Cardiac septum (tissue), 1 donor: ENCODE measurements at places on chromosomes 12 and 14. TPM values are rescaled to one million over a fixed set of nuclear protein-coding genes. Genes with fewer than 3 reads are reported as not detected.
A peak's percentile ranks its signal among the peaks of the same experiment; 100 is the strongest.

- no peak for DNase-seq
Measured at GRCh38 chr12:104494793-104495158, 38.0 kb downstream of the CHST11 start.

Gene DNAJC22
- 0.70 TPM for total RNA-seq

DNA sequence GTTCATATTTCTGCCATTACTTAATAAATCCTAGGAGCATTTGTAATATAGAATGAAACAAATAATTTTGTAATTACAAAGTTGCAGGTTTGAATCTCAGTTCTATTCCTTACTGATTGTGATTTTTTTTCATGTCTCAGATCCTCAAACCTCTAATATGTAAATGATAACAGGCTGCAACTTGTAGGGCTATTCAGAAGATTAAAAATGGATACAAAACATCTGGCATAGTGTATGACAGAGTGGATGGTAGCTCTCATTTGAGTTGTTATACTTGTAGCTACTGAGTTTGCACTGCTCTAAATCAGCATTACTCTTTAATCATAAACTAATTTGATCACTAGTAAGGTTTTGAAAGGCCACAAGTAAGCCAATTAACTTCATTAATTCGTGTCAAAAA, 406.3 kb upstream of the MGAT4C start:
- DNase-seq = no peak

Gene KLHL33
- total RNA-seq = 0.35 TPM

DNA sequence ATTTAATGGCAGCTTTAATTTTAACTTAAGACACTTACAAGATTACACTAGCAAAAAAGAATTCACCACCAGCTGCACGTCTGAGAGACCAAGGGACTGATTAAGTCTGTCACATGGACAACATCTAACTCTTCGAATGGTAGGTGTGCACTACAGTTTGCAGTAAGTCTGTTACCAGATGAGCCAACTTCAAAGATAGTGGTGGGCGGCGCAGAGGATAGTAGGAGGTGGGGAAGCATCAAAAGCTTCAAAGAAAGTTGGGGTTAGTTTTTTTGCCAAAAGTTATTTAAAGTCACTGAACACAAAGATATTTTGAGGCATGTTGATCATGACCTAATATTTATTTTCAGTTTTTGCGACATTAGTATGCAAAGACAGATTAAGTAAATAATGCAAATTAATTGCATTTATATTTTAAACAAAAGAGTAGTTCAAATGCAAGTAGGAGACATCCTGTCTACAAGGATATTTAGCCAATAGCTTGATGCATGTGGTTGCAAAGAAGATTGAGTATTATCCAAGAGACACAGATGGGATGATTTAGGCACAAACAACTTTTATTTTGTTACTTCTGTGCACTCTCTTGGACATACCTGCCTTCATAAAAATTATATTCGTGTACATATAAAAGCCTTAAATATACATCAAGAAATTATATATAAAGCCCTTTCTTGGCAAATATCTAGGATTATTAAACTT, 327.7 kb downstream of the BMP4 start:
- DNase-seq = no peak

DNA sequence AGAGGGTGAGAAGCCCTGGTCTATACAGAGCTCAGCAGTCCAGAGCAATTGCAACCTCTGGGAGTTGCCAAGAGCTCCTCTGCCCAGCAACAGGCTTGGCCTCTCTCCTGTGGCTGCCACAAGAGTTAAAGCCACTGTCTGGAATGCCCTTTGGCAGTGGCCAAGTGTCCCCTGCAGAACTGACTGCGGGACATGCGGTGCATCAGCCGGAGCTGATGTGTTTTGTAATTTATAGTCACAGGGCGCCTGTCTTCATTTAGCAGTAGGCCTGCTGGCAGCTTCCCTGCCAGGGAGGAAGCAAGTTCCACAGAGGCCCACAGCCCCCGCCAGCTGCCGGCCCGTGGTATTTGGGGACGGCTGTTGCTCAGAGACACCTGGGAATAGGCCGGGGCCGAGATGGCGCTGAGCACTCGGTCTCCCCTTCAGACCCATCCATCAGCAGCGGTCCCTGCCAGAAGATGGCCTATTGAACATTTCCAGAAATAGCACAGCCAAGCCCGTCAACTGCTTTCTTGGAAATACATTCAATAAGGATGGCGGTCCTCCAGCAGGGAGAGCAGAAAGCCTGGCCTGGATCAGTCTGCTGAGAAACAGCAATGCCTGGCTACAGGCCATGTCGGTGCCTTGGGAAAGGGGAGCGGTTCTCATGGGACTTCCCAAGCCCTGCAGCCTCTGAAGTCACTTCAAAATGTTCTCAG, 217.4 kb downstream of the CRADD start:
- DNase-seq = peak; percentile 92

Gene TDRD9
- 3.3 TPM for total RNA-seq

Gene JDP2
- total RNA-seq = 13.4 TPM

Gene LRP1
- total RNA-seq = 103 TPM

DNA sequence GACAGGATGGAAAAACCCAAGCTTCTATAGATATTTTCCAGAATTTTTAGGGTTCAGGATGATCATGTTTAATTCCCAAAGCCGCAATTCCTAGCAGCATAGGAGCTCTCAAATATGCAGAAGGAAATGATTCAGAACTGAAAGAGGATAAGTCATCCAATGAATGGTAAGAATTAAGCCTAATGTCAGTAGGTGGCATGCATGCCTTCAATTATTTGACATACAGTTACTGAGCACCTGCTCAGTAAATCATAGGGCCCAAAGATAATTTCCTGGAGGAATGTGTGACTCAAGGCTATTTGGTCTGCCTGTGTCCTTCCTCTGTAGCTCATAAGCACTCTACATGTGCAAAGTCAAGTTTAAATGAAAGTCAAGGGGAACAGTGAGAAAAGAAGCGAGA, 116.8 kb upstream of the SLC38A4 start:
- no peak for DNase-seq

DNA sequence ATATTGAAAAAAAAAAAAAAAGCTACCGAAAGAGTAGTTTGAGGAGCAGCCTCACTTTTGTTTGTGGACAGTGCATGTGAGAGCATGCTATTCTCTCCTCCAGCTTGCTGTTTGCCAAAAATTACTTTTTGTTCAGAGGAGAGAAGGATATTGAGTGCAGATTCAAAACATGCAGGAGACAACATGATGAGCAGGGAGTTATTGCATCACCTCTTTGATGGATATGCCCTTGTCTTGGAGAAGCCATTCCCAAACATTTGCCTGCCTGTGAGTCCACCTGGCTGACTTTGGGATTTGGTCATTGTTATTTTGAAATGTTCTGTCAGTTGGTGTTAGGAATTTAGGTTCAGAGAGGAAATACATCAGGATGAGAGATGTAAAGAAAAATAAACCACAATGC, 2.4 kb downstream of the C12orf75 start:
- no peak for DNase-seq

DNA sequence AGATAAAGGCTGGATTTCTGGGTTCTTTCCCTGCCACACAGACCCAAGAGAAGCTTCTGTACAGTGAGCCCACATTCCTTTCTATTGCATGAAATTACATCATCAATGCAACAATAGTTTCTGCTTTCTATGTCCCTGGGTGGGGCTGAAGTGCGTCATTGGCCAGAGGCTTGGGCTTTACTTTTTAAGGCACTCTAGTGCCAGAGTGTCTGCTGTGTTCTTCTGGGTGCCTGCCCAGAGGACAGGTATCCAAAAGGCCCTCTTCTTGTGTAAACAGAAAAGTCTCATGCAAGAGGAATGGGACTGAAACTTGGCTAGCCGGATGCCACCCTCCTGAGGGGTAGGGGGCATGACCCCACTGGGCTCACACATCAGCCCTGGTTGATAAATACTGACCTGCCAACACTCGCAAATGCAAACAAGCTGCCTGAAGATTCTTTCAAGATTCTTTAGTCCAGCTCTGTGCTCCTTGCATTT, 5.9 kb downstream of the KRT86 start:
- DNase-seq = peak; percentile 46

Gene ITFG2
- total RNA-seq = 13.9 TPM

DNA sequence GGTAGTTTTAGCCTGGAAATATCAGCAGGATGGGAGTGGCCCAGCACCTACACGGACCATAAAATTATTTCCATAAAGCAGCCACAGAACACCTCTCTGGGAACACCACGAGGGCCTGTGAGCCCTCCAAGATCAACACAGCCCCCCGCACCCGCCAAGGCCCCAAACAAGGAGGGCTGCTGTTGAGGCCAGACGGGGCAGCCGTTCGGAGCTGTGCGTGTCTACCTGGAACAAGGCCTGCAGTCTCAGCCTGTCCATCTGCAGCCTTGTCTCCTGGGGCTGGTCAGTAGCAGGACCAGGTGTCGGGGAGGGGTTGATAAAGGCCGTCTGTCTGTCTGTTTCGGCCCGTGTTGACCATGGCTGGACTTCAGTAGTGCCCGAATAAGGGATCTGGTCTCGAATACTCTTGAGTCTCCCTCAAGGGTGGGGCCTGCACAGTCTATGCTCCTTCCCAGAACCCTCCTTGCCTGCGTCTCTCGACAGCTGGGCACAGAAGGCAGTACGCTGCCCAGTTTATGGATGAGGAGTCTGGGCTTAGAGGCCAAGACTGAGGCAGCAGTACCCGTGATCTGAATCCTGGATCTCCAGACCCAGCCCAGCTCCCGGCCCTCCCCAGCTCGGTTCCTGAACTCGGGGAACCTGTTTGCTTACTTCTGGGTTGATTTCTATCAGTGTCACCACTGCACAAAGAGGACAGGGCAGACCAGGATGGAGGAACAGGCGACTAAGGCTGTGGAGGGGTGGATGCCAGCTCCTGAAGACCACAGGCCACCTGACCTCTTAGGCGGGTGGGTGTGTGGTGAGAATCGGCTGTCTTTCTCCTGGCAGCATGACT, 23.1 kb upstream of the DLK1 start:
- no peak for DNase-seq

Gene SLC5A8
- not detected for total RNA-seq

Gene PAH
- total RNA-seq = not detected

Gene CIT
- total RNA-seq = 0.86 TPM

Gene CSRP2
- 15.7 TPM for total RNA-seq

- no peak for DNase-seq
Measured at GRCh38 chr14:24273422-24273998, 2.1 kb upstream of the RABGGTA start.

Gene TAS2R14
- 1.3 TPM for total RNA-seq

Gene C1QL4
- not detected for total RNA-seq

Gene TMEM179
- 0.89 TPM for total RNA-seq

DNA sequence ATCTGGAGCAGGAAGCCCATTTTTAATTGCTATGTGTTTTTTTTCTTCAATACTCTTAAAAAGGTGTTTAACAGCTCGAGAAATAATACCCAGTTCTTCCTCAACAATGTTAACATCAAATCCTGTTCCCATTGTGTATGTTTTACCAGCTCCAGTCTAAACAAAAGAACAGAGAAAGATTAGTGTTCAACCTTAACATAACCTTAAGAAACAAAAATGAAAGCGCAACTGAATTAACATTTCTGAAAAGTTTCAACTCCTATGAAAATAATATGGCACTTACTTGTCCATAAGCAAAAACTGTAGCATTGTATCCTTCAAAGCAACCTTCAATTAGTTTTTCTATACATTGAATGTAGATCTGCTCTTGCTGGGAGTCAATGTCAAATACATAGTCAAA, 73.2 kb downstream of the KIF21A start:
- DNase-seq = no peak

DNA sequence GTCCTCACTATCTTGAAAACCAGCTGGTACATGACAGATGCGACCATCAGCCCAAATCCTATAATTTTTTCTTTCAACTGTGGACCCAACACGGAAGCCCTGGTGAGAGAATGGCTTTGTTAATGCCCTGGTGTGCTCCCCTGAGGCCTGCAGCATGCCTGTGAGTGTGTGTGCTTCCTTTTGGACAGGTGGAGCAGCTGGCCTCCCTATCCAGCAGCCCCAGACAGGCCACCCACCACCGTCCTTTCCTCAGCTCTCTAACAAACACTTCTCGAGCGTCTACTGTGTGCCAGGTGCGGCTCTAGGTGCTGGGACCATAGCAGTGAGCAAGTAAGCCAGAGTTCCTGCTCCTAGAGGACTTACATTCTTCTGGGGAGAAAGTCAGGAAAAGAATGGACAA, 78.9 kb upstream of the GZMB start:
- DNase-seq = no peak

- DNase-seq = no peak
Measured at GRCh38 chr12:96889273-96889933, 17.7 kb upstream of the NEDD1 start.

Gene CCDC38
- not detected for total RNA-seq

GRCh38 chr12:110930348-110931314, 10.3 kb upstream of the MYL2 start:
- DNase-seq = no peak

DNA sequence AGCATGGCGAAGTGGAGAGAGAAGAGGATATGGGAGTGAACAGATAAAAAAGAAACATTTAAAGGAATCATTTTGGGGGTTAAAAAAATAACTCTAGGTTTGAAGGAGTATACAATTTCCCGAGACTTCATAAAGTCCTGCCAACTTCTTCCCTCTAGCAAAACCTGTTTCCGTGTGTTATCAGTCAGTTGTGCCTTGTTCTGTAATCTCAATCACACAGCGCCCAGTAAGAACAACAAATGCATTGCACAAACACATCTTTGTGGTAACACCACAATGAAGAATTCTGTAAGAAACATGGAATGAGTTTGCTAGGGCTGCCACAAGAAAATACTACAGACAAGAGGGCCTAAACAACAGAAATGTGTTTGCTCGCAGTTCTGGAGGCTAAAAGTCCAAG, 144.7 kb upstream of the FUT8 start:
- no peak for DNase-seq

Gene MED13L
- total RNA-seq = 74.5 TPM

Gene NOVA1
- 4.4 TPM for total RNA-seq

GRCh38 chr14:105447651-105448640, 26.7 kb upstream of the CRIP2 start:
- DNase-seq = no peak

Gene PTCSC3
- total RNA-seq = not detected

Gene GUCY2C
- total RNA-seq = not detected

DNA sequence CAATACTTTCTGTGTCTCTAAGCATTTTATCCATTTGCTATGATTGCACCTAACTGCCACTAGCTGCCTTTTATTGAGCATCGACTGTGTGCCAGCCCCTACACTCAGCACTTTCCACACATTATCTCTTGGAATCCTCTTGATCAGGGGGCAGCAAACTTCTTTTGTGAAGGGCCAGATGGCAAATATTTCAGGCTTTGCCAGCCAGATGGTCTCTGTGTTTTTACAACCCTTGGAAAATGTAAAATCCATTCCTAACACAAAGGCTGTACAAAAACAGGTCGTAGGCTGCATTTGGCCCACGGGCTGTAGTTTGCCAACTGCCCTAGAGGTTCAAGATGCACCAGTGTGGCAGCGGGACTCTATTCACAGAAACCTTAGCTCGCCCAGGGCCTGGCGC, 19.5 kb downstream of the FOXN4 start:
- no peak for DNase-seq

GRCh38 chr12:80589077-80589476, 118.4 kb upstream of the MYF6 start:
- DNase-seq = no peak

Gene CMKLR1
- total RNA-seq = 21.0 TPM
